Occipital lobe (tissue), 3 donors: ENCODE measurements at places on chromosomes 5 and 9.

GRCh38 chr5:119322948-119323537 lies 32.8 kb upstream of the TNFAIP8 start:
- DNase-seq: no peak

GRCh38 chr5:135015942-135016341 lies 18.1 kb downstream of the PITX1 start:
- no peak for DNase-seq

DNA sequence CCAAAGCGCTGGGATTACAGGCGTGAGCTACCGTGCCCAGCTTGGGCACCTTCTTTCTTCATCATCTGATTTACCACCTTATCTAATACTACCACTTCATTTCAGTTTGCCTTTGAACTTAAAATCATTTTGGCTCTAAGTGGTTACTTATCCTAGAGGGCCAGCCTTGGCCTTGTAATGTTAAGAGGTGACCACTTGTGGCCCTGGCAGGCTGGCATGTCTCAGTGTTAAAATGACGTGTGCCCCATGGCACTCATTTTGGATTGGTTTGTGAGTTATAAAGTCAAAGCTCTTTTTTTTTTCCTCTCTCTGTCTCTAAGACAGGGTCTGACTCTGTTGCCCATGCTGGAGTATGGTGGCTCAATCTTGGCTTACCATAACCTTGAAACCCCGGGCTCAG lies 17.8 kb downstream of the HABP4 start:
- no peak for DNase-seq

- no peak for DNase-seq
Observed at GRCh38 chr9:123562844-123563346, 206.9 kb downstream of the CRB2 start.

DNA sequence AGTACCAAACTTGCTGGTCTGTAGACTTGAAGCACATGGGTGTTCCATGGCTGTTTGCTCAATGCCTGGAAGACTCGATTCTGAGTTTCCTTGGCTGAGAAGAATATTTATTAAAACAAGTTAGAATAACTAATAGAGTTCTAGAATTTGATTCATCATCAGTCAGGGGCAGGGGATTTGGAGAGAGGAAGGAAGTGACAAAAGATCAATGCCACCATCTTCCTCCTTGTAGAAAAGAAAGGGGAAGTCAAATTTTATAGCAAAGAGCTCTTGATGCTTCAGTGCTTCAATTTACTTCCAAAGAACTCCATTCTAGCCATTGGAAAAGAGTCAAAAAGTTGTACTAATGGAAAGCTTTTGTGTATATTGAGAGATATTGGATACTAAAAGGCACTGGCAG lies 236.3 kb downstream of the MCTP1 start:
- no peak for DNase-seq

GRCh38 chr5:170171811-170172210 lies 61.0 kb upstream of the C5orf58 start:
- no peak for DNase-seq

DNA sequence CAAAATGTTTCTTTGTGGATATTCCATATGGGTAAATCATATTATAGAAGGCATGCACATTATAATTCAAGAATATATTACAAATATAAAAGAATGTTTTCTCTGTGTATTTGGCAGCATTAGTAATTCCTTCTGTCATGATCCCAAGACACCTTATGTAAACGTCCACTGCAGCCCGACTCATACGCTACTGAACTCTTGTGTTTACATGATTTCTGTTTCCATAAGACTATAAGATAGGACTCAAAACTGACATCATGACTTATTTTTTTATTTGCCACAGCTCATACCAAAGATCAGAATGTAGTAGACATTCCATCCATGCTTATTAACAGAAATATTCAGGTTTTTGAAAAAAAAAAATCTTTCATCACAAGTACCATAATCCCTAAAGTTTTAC lies 234.1 kb downstream of the AP3B1 start:
- DNase-seq: no peak

DNA sequence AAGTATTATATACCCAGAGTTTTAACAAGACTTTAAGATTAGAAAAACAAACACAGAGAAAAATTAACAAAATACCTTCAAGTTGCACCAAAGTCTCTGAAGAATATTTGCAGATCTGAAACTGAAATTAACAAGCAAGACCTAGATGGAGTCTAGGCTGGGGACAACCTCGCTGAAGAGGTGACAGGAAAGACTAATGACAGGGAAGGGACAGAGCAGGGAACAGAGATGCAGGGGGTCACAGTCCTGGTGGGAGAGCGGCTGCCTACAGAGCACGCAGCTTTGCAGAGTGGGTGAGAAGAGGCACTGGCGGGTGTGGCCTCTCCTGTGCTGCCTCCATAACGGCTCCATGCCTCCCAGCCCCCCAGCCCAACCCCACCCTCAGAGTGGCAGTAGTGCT lies 13.5 kb downstream of the RETREG1 start:
- no peak for DNase-seq

DNA sequence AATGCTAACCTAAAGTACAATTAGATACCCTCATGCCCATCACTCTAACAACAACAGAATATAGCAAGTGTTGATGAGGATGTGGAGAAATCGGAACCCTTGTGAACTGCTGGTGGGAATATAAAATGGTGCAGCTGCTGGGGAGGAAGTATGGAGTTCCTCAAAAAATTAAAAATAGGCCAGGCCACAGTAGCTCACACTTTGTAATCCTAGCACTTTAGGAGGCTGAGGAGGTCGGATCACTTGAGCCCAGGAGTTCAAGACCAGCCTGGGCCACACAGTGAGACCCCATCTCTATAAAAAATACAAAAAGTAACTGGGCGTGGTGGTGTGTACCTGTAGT lies 18.0 kb upstream of the MRNIP start:
- no peak for DNase-seq

GRCh38 chr9:91073811-91074771 lies 272.5 kb downstream of the SYK start:
- no peak for DNase-seq

- no peak for DNase-seq
Observed at GRCh38 chr5:14135621-14136020, 7.5 kb upstream of the TRIO start.

DNA sequence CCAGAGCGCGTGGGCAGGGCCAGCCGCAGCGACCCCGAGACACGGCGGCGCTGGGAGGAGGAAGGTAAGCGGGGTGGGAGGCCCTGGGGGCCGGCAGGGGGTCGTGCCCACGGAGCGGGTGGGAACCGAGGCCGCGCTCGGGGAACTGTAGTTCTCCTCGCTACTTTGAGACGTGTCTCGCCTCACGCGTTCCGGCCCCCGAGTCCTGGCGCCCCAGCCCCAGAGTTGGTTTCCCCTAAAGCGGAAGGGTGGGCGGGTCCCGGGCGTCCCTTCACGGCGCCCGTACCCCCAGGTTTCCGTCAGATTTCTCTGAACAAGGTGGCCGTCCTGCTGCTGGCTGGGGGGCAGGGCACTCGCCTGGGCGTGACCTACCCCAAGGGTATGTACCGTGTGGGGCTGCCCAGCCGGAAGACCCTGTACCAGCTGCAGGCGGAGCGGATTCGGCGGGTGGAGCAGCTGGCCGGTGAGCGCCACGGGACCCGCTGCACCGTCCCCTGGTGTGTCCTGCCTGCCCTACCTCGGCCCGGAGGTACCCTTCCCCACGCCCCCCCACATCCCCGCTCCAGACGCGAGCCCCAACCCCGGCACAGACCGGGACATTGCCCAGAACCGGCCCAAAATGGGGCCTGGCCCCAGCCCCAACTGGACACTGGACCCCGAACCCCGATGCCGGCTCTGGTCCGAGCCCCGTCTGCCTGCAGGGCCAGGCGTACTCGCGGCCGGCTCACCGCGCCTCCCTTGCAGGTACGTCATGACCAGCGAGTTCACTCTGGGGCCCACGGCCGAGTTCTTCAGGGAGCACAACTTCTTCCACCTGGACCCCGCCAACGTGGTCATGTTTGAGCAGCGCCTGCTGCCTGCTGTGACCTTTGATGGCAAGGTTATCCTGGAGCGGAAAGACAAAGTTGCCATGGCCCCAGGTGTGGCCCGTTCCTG lies 709 bp downstream of the UAP1L1 start:
- no peak for DNase-seq

DNA sequence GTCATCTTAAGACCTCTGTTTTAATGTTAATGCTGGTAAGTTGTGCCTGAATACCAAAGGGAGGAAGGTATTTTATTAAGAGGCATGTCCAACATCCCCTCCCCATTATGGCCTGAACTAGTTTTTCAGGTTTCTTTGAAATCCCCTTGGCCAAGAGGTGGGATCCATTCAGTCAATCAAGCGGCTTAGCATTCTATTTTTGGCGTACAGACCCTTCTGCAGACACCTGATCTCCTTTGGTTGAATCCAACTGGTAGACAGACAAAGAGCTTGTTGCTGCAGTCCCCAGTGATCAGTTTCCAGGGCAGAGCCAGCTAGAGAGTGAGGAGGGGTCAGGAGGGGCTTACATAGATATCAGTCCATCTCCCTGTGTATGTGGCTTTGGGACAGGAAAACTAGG lies 7.9 kb upstream of the KCNMB1 start:
- no peak for DNase-seq

GRCh38 chr9:28607843-28608242 lies 1034.6 kb upstream of the C9orf72 start:
- no peak for DNase-seq

GRCh38 chr5:186091-187041 lies 4.9 kb upstream of the LRRC14B start:
- DNase-seq: no peak

- no peak for DNase-seq
Observed at GRCh38 chr5:96199713-96200183, 233.3 kb downstream of the PCSK1 start.

GRCh38 chr9:69549310-69550202 lies 122.6 kb downstream of the APBA1 start:
- DNase-seq: no peak

- DNase-seq: no peak
Observed at GRCh38 chr5:79800979-79801827, 111.6 kb downstream of the CMYA5 start.

DNA sequence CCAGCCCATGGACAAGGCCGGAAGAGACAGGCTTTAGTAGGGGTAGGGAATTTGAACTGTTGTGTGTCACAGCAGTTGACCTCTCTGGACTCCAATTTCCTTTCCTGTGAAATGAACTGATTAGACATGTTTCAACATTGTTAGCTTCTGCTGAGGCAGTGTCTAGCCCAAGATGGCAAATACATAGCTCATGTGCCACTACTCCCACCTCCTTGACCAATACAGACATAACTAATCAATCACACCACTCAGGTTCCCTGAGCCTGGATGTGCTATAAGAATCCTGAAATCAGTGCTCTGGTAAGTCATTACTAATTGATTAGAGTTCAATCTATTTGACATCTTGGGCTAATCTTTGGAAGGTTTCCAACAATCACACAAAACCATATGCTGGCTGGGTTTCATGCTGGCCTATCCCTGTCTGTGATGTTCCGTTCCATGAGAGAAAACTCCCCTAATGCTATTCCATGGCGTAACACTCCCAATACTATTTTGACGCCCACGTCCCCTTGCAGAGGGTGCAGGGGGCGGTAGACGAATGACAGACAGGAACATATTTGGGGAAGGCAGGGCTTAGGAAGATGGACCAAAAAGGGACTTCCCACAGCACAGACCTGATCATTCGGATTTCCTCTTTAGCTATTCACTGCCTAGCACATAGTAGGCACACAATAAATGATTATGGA lies 95.2 kb downstream of the PDE6A start:
- no peak for DNase-seq

- DNase-seq: no peak
Observed at GRCh38 chr5:56625541-56625940, 189.8 kb upstream of the MAP3K1 start.

DNA sequence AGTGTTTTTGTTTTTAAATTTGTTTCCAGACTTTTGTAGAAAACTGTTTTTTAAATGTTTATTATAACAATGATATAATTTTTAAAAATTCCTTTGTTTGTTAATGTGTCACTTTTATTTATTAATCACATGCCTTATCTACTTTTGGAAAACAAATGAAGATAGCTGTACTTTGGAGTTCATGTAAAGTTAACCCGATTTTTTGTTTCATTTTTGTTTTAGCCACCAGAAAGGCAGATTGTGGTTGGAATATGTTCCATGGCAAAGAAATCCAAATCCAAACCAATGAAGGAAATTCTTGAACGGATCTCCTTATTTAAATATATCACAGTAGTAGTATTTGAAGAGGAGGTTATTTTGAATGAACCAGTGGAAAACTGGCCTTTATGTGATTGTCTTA lies 13.1 kb downstream of the PPIP5K2 start:
- DNase-seq: no peak

- DNase-seq: no peak
Observed at GRCh38 chr9:79145442-79145841, 426.3 kb upstream of the TLE4 start.

- no peak for DNase-seq
Observed at GRCh38 chr5:17081142-17081541, 136.3 kb upstream of the BASP1 start.
